Parietal lobe (tissue), 2 donors: ENCODE measurements at places on chromosomes 2 and 18. TPM values are rescaled to one million over a fixed set of nuclear protein-coding genes. Genes with fewer than 3 reads are reported as not detected.

The LRRTM1 gene
- total RNA-seq: 13.8 TPM

The CCT4 gene
- total RNA-seq: 132 TPM

The IL36A gene
- total RNA-seq: not detected

The CNDP1 gene
- total RNA-seq: 1.9 TPM

The FAM124B gene
- 6.9 TPM for total RNA-seq
